ENCODE measurements at places on chromosomes 5 and 9.

DNA sequence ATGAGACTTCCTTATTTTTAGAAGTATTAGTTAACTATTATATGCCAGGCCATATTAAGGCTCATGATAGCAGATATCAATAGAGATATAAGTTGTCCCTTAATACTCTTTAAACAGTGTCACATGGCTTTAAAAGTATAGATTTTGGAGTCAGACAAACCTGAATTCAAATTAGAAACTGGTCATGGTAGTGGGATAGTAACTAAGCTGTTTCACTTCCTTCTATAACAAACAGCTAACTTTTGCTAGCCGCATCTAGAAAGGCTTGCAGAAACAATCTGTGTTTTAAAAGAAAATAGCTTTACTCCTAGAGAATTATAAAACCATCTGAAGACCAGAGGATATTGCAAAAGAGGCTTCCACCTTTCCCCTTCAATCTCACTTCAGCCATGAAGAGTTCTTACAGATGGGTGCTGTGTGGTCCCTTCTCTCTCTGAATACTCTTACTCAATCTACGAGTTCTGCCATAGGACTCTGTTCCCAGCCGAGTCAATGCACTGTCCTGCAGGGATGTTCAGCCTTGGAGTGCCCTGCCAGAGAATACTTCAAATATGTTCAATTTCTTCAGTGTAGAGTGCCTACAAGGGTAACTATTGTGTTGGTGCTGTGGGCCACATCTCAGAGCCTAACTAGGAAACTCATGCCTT lies 810.2 kb downstream of the EFNA5 start:
- DNase-seq: no peak

DNA sequence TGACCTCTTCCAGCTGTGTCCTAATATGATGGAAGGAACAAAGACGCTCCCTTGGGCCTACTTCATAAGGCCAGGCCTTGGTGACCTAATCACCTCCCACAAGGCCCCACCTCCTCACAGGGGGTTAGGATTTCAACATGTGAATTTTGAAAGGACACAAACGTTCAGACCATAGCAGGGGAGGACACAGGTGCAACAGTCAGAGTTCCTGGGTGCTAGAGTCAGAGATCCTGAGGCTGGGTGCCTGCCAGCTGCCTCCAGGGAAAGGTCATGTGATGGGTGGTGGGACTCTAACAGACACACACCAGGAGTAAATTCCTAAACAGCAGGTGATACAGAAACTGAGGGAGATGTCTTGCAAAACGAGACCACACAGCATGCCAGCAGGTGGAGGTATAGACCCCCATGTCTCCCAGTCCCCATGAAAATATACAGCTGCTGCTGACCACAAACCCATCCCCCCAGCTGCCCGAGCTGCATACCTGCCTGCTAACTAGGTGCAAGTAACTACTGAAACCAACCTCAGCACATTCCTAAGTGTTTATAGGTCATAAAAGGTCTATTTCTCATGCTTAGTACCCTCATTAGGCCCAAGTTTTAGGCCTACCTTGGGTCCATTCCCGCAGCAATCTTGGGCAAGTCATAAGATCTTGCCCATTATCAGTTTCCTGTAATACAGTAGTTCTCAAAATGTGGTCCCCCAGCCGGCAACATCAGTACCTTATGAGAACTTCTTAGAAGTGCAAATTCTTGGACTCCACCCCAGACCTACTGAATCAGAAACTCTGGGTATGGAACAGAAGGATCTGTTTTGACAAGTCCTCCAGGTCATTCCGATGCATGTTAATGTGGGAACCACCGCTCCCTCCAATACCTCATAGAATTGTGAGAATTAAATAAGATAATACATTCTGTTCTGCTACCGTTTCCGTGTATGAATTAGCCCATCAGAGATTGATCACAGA lies 245.3 kb downstream of the ENC1 start:
- no peak for DNase-seq

DNA sequence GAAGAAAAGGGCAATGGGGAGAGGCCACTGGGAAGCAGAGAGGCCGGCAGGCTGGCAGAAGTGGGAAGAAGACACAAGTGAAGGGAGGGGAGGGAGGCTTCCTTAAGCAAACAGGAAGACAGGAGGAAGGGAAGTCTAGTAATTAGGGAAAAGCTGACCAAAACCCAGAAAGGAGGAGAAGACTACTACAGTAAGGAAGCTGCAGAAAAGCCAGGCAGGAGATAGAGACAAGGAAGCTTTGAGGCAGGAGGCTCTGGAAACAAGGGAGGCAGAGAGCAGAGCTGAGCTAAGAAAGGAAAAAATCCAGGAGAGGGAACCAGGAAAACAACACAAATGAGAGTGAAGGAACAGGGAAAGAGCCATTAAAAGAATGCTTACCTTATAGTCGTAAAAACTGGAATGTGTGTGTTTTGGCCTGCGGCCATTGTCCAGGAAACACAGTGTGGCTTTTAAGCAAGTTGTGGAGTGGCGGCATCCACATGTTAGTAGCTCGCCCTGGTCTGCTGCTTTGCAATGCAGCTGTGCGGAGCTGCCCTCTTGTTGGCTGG lies 317.1 kb upstream of the CLINT1 start:
- DNase-seq: no peak

GRCh38 chr9:792331-793260 lies 48.9 kb upstream of the DMRT1 start:
- no peak for DNase-seq

- DNase-seq: no peak
Observed at GRCh38 chr9:37617161-37617560, 24.8 kb upstream of the TOMM5 start.

DNA sequence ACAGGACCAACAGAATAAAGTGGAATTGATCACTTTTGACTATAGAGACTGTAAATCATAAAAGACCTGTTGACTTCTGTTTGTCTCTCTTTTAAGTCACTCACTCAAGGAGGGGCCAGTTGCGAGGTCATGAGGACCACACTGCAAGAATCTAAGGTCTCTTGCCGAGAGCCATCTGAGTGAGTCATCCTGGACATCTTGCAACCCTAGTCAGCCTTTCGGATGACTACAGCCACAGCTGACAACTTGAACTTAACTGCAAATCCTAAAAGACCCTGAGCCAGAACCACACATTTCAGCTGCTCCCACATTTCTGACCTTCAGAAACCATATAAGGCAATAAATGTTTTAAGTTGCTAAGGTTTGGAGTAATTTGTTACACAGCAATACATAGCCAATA lies 129.7 kb upstream of the RAD23B start:
- DNase-seq: no peak

Data from CD4-positive, alpha-beta T cell treated with Interleukin-15 for 1 hour (primary cell).